ENCODE measurements at places on chromosomes 2 and 18.

GRCh38 chr2:226845386-226846116 is 9.7 kb downstream of the RHBDD1 start:
- DNase-seq: no peak

DNA sequence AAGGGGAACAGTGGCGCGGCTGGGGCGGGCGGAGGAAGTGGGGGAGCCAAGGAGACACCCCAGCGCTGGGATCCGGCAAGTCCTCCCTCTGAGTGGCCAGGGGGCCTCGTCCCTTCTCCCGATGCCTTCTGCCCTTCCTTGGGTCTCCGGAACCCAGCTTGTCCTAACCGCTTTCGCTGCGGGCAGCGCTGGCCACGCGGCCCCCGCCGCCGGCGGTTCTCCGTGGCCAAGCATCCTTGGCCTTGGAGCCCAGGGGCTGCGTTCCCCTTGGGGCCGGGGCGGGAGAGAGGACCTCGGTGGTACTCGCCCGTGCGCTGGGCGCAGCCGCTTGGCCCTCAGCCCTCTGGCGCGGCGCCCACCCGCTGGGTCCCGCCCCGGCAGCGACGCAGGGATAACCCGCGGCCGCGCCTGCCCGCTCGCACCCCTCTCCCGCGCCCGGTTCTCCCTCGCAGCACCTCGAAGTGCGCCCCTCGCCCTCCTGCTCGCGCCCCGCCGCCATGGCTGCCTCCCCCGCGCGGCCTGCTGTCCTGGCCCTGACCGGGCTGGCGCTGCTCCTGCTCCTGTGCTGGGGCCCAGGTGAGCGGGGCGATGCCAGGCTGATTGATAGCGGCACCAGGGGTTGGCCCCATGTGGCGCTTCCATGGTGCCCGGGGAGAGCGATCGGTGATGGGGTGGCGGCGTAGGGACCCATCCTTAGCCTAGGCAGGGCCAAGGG is 128.7 kb downstream of the UXS1 start:
- no peak for DNase-seq

GRCh38 chr2:56347881-56348280 is 164.1 kb downstream of the CCDC85A start:
- no peak for DNase-seq

DNA sequence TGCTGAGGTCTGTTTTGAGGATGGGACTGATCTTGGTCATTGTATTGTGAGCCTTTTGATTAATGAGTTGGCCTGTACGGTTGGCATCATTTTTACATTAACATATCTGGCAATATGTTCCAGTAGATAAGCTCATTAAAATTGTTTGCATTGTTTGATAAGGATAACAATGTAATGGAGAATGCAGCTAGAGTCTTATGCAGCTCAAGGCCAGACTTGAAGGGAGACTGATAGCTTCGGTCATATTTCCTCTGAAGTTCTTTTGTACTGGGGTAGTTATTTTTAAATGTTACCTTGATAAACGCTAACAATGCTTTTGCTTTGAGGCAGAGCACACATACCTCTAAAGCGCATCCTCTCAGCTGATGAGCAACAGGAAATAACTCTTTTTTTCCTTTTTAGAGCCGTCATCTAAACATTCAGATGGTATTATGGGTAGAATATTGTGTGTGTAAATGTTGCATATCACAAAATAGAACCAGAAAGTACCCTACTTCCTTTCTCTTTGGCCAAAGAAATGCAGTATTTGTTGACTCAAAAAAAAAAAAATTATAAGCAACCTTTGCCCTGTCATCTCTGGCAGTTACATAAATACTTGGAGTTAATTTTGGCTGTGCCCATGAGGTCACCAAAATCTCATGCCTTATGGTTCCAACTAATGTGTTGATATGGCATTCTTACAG is 1.3 kb downstream of the MAPRE2 start:
- no peak for DNase-seq

GRCh38 chr2:20164734-20165478 is 60.0 kb downstream of the SDC1 start:
- no peak for DNase-seq

DNA sequence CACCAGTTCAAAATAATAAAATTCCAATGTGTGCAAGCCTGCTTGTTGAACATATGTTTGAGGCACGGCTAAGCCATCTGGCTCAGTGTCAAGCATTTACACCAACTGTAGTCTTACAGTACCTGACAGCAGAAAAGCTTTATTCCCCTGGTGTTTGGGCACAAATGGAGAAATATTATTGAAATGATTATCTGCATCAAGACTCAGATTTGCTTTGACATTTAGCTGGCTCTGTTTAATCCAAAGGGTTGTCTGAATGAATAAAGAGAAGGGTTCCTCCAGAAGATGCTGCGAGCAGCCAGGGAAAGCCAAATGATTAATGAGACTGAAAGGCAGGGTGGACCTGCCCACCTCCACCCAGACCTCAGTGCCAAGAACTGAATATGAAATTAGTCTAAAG is 393.2 kb upstream of the GALNT5 start:
- DNase-seq: no peak

DNA sequence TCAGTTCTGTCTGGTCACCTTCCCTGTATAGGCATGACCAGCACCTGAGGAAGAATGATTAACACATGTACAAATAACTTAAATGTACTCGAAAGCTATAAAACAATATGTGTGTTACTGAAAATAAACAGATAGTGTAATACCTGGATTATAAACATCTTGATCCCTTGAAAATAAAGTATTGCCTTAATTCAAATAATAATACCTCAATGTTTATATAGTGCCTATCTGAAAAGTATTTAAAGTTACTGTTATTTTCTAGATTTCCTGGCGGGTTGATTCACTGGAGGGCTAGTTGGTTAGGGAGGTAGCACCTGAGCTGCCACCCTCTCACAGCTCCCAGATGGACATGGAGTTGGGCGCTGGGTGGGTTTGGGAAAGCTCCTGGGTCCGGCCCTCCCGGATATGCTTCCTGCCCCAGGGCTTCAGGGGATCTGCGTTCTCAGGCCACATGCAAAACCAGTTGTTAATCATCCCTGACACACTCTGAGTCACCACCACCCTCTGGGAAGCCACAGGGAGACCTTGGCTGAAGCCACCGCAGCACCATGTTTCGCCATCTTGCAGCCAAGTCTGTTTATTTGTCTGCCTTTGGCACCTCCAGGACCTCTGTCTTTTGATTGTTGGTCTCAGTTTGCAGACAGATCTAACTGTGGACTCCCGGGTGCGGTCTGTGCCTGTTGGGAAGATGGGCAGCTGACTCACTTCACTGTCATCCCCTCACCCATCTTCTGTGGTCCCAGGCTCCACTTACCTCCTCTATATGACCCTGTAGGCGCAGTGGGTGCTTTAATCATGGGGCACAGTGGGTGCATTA is 35.3 kb downstream of the RAB31 start:
- DNase-seq: no peak

DNA sequence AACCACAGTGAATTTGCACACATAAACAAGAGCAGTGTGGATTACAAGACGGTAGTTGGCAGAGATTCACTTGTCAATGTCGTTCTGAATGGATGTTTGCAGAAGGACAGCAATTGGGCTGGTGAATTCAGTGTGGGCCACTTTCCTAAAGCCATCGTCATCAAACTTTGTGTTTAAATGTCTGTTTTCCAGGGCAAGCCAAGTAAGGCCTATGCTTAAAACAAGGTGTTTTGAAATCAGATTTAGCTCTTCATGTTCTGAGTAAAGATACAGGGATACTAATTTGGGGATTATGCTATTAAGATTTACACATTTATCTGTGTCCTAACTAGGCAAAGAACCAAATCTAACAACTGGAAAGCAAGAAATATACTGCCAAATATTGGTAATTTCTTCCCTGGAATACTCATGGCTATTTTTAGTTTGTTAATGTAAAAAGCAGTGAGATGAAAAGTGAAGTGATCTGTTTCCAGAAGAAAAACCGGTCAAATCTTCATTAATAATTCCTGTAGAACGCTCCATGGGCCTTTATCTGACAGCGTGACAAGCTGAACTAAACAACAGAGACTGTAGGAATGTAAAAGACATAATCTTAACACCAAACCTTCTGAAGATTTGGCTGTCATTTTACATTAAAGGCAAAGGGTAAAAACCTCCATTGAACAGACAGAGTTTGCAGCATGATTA is 175.7 kb downstream of the ICOS start:
- no peak for DNase-seq

DNA sequence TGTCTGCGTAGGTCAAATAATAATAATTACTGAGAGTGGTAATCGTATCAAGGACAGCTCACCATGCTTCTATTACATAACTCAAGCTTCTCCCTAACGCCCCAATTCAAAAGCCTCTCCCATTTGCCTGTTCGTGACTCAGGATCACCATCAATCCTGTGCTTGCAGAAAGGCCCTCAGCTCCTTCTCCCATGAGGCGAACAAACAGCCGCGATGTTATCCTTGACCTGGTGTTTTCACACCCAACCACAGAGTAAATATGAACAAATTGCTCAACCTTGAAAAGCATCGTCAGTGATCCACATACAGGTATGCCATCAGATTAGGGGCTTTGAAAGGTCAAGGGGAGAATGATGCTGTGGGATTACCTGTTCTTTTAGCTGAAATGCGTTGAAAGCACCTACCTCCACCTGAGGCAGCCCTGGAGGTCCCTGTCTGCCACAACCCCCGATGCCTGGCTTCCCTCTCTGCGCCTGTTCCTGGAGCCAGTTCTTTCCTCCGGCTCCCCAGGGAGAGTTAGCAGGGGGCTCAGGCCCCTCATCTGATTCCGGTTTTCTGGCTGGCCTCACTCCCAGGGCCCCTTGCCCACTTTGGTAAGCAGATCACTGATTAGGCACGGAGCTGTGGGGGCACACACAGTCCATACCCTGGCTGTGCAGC is 39.1 kb upstream of the ODC1 start:
- no peak for DNase-seq

DNA sequence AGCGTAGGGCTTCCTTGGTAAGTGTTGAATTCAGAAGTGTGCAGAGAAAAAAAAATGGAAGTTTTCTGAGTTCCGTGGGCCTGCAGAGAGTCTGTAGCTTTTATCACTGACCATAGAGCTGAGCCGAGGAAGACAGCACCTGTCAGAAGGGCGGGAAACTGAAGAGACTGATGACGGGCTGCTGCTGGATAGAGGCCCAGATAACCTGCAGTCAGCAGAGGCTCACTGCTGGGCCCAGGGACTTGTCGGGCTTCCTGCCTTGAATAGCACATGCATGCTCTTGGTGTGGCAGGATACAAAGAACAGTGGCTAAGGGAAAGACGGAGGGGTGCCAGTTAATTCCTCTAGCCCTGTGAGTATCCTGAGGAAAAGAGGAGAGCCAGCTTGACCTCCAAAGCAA is 166.4 kb downstream of the MGAT5 start:
- DNase-seq: no peak

DNA sequence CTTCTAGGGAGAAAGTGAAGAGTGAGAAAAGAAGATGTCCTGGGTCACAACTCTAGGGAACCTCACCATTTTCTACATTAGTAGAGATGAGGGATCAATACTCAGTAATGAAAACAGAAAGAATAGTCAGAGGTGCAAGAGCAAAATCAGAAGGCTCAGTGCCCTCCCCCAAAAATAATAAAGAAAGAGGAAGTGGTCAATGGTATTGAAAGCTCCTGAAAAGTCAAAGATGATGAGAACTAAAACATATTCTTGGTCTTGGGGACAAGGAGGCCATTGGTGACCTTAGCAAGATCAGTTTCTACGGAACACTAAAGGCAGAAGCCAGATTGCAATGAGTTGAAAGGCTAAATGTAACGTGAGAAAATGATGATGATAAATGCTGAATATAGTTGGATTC is 24.5 kb upstream of the MYO1B start:
- DNase-seq: no peak

- no peak for DNase-seq
These were observed 939.6 kb upstream of the CRIM1 start for GRCh38 chr2:35415942-35416341.

DNA sequence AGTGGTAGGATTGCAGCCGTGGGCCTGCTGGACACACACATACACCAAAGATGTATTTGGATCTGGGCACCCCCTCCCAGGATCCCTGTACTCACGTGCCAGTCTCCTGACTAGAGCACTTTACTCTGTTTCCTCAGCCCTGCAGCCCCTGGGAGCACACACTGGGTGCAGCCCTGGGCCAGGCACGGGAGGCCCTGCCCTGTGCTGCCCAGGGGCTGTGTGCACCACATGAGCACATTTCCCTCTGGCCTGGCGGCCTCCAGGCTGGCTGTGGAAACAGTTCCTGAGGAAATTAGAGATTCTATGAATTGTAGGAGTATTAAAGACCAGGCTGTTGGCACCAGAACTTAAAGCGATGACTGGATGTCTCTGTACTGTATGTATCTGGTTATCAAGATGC is 45.4 kb downstream of the BCL2L11 start:
- no peak for DNase-seq

DNA sequence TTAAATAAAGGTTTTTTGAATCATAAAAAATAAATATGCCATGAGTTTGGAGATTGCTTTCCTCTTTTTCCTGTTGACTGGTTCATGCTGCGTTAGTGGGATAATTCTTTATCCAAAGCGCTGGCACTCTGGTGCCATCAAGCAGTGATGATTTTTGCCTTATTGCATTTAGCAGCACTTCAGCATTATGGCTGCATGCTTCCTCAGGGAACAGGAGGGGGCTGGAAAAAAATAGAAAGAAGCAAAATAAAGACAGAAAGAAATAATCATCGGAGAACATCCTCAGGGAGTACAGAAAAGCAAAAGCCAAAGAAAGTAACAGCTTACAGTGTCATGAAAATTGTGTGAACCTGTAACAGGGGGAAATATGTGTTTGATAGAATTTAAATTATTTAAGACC is 1408.2 kb upstream of the PIK3C3 start:
- DNase-seq: no peak

DNA sequence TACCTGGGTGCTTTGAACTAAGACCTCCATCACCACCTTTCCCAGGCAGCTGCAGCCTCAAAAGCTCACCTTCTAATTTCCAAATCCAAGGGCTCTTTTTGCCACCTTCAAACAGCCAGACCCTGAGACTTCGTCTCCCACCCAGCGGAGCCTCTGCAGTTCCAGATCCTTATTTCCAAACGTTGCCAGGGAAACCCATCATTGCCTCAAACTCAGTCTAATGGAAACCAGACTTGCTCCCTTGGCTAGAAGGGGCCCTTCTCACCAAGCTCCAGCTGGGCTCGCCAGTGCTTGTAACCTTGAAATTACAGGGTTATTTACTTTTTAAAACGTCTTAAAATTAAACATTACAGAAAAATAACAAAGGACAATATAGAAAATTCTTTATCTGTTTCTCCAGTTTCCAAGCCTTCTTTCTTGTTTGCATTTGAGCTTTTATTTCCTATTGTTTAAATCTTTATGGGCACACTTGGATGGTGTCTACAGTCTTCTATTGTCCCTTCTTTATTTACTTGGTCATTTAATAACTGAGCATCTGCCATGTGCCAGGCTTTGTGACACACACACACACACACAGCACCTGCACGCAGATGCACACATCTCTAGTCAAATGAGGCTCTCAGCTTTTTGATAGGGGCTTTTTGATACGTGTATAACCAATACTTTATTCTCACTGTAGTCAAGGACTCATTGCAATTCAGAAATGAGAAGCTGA is 36.1 kb downstream of the TRPM8 start:
- DNase-seq: peak; percentile 87

- DNase-seq: no peak
These were observed 71.0 kb upstream of the CYP1B1 start for GRCh38 chr2:38146907-38147307.

Data from NCI-H1105 treated with DMSO at 0.1 percent for 48 hours (cell line).